ENCODE measurements at places on chromosomes 2 and 18.

- DNase-seq, result no peak
These were observed 161.6 kb downstream of the RDH14 start for GRCh38 chr2:18398833-18399232.

DNA sequence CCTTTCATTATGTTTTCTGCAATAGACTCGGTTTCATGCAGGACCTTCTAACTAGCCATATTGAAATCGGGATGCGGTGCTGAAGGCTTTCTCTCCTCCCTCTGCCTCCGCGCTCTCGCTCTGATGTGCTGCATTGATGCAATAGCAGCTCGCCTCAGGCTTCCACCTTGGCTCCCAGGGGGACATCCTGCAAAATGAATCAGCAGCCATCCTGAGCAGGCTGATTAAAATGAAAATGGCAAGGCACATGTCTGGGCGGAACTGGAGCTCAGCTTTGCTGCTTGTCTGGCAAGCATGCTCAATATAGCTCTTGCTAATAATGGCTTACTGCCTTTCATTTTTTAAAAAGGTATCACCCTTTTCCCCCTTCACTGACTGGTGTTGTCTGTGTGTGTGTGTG, 806 bp upstream of the MYT1L start:
- DNase-seq, result no peak

DNA sequence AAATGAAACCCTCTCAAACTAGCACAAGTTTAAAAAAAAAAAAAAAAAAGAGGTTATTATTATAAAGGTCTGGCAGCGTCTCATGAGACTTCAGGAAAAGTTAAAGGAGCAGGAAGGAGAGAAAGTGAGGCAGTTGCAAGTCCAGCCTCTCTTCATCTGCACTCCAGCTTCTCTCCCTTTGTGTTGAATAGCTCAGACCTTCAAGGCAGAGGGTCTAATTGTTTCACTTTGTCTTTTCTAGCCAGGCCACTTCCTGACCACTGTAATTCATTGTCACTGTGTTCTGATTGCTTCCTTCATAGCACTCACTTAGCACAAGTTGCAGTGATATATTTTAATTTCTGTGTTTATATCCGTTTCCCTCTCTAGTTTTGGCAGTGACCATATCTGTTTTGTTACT, 99.9 kb downstream of the SPATS2L start:
- no peak for DNase-seq

DNA sequence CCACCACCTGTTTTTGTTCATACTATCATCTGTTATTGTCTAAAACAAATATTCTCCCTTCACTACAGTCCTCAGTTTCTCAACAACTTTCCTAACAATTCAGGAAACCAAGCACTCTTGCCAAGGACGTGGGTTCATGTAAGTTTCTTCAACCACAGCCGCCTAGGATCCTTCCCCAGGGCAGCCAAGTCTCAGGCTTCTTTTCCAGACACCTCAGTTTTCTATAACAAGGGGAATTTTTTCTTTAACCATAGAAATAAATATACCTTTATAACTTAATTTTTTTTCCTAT, 39.4 kb upstream of the AGPS start:
- no peak for DNase-seq

DNA sequence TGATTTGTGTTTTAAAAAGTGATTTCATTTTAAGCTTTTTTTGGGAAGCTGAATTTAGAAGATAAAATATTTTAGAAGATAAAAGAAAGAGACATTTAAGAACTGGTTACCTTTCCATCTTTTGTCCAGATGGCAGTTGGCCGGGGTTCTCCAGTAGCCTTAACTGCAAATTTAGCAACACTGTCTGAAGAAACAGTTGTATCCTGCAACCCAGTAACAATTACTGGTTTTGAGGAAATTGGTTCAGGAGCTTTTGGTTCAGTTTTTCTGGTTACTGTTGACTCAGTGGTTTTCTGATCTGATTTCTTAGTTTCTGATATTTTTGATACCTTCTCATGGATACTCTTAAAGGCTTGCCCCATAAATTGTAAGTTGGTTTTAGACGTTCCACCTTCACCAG, 49.9 kb downstream of the PLEKHA3 start:
- no peak for DNase-seq

DNA sequence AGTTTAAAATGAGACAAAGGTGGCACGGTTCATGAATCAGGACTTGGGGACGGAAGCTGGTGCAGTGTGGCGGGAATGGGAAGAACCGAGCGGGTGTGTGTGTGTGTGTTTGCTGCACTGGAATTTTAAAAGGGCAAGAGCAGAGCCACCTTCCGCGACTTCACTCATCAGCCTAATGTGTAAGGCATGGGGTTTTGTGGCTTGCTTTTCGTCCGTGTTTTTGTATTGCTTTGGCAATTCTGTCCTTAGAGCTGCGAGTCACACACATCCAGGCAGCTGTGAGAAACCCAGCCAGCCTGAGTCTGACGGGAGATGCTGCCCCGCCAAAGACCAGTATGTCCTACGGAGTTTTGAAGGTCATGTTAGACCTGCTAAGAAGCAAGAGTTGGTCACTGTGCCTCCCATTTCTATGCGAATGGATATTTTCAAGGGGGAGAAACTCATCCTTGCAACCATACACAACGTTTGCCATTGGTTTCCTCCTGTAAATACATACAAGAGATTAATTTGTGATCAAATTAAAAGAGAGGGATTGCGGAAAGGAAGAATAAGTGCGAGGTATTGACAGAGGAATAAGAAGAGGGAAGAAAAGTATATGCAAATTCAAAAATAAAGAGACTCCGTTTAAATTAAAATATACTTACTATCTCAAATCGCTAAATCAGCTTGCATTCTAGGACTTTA, 665 bp upstream of the CACNB4 start:
- DNase-seq, result no peak

DNA sequence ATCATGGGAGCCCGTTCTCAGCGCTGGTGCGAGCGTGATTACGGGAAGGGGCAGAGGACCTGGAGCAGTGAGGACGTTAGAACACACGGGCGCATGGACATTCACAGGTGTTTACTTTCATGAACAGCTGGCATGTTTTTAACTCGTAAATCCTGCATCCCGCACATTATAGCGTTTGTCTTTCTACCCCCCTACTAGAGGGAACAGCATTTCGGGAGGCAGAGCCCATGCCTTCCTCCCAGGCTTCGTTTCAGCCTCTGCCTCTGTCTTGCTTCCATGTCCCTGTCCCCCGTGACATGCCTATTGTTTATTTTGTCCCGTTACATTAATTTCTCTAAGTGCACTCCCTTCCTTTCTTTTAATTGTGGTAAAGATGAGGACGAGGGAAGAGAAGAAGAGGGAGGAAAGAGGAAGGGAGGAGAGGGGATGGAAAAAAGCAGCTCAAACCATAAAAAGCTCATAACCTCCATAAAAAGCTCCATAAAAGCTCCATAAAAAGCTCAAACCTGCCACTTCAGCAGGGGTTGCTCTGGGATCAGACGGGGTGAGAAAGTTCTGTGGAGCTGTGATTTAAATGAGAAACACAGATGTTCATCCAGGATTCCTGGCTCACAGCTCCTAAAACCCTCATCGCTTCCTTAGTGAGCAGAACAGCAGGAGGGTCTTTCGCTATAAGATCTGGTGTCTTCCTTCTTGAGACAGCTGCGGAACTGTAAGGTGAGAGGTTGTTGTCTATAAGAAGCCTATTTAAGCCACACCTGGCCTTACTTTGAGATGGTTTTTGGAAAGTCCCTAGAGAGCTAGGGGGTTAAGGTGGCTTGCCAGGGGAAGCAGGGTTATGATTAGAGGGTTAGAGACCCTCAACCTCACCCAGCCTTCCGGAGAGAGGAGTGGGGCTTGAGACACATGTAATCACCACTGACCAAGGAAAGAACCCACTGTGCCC, 66.6 kb upstream of the SNTG2 start:
- DNase-seq, result no peak

GRCh38 chr2:18369760-18370159, 190.7 kb downstream of the RDH14 start:
- no peak for DNase-seq

DNA sequence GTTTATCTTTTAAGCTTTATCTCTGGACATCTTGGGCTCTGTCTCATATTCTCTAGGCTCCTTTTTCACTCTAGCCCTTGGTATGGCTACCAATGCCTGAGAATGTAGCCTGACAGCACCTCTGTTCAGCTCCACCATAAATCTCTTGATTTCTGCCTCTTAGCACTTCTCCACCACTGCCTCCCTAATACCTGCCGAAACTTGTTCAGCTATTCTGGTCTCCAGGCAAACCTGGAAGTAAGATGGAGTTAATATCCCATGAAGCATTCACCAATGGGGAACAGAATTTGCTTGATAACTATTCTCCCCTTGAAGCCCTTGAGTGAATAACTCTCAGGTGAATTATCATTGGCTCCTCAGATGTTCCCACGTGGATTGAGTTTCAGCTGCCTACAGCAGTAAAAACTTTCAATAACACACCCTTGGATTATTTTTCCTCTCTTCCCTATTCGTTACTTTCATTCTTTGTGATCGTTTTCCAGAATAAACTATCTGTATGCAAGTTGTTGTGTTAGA, 145.6 kb downstream of the EVA1A start:
- DNase-seq, result no peak

DNA sequence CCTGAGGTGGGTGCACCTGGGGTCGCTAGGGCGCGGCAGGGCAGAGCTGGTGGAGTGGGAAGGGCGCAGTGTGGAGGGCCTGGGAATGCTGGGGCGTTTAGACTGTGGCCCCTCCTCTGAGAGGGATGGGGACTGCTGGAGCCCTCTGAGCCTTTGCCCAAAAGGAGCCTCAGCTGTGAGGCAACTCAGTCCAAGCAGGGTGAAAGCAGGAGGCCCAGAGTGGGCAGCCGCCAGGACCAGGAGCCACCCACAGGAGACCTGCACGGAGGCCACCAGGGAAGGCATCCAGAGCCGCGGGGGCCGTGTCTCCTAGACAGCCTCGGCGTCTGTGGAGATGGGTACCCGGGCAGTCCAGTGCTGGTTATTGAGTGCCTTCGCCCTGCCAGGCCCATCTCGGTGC, 114.9 kb downstream of the SEPTIN10 start:
- DNase-seq, result no peak

DNA sequence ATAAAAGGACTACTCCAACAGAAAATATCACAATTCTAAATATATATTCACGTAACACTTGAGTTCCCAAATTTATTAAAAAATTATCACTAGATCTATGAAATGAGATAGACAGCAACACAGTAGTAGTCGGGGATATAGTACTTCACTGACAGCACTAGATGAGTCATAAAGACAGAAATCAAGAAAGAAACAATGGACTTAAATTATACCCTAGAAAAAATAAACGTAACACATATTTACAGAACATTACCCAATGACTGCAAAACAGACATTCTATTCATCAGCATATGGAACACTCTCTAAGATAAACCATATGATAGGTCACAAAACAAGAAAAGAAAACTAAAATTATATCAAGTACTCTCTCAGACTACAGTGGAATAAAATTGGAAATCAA, 429.4 kb downstream of the MBD2 start:
- no peak for DNase-seq

DNA sequence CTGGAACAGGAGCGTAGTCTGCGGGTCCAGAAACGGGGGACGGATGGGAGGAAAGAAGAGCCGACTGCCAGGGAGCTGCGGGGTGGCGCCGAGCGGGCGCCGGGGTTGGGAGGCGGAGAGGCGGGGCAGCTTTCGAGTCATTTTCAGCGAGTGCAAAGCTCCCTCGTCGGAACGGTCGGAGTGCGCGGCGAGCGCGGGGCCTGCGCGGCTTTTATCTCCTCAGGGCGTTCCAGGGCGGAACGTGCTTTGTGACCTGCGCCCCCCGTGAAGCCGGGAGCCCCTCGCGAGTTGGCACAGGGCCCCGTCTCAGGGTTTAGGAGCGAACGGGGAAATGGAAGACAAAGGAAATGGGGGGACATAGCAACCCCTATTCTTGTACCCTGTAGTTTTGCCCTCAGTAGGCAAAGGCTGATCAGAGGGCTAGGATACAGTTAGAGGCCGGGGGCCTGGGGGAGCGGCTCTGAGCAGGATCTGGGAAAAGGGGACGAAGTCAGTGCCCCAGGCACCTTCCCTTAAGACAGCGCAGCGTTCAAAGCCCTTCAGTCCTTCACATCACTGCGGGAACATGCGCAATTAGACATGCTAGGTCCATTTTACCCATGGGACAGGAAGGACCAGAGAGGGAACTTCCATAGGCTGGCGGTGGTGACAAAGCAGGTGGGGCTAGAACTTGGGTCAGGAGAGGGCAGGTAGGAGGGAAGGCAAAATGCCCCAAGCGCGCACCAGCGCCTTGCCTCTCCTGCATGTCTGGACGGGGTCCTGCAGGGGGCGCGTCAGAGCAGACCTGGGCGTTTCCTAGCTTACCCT, 60.1 kb upstream of the IL1RL1 start:
- peak; percentile 59 for DNase-seq

DNA sequence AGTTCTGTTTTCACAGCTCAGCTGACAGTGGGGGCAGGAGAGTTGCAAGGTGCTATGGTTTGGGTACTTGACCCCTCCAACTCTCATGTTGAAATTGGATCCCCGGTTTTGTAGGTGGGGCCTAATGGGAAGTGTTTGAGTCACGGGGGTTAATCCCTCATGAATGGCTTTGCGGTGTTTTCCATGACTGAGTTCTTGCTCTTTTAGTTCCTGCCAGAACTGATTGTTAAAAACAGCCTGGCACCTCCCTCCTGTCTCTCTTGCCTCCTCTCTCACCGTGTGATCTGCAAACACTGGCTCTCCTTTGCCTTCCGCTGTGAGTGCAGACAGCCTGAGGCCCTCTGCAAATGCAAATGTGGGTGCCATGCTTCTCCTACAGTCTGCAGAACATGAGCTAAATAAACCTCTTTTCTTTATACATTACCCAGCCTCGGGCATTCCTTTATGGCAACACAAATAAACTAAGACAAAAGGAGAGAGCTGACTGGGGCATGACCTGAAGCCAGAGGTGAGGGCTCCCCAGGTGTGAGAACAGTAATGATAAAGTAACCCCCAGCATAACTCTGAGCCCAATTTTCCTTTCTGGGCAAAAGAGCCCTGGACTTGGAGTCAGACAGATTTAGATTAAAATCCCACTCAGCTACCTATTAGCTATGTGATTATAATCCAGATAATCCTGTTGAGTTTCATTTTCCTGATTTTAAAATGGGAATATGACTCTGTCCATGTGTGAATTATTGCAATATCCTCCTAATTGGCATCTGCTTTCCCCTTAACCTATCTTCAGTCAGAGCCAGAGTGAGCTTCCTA, 64.9 kb upstream of the CAPN13 start:
- no peak for DNase-seq

GRCh38 chr2:236001166-236001828, 166.9 kb downstream of the GBX2 start:
- DNase-seq, result no peak

GRCh38 chr2:37892436-37893114, 32.5 kb upstream of the RMDN2 start:
- no peak for DNase-seq

GRCh38 chr18:10439898-10440297, 14.5 kb upstream of the APCDD1 start:
- DNase-seq, result no peak

Data from stimulated activated CD4-positive, alpha-beta T cell treated with anti-CD3 and anti-CD28 coated beads, TNF-alpha, amount 100 ng/mL, for 4 hours (primary cell).